Activated T-helper 1 cell treated with anti-CD3 and anti-CD28 coated beads, Interleukin-2, amount 50 U/mL, for 16 hours (primary cell): ENCODE measurements at places on chromosomes 5 and 9.

GRCh38 chr9:26262421-26263107, 584.3 kb upstream of the TUSC1 start:
- no peak for DNase-seq

DNA sequence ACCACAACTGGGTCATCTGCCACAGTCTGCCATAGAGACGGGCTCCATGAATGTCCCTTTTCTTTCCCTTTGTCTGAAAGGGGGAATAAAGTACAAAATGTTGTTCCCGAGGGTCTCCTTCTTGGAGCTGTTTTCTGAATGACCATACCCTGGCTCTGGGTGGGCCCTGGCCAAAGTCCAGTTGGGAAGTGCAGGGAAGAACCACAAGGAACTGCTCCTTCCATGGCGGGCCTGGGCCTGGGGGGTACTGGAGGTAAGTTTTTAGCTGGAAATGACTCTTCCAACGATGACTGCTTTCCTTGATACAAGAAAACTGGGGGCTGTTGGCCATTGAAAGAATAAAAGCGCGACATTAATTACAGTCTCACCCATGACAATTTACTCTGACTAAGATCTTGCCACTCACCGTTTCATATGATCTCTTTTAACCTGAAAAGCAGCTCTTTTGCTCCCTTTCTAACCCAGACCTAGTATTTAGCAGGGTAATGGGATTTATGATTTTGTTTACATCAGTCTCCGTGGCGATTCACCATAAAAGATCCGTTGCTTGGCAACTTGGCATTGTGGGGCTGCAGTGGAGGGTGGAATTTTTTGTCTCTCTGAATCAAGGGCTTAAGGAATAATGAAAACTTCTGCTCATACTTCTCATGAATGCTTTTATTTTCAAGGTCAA, 89.2 kb upstream of the PTCH1 start:
- no peak for DNase-seq

- DNase-seq, result no peak
Measured at GRCh38 chr5:58544195-58544594, 38.7 kb upstream of the RAB3C start.

GRCh38 chr9:99296291-99296951, 74.3 kb downstream of the SEC61B start:
- no peak for DNase-seq

DNA sequence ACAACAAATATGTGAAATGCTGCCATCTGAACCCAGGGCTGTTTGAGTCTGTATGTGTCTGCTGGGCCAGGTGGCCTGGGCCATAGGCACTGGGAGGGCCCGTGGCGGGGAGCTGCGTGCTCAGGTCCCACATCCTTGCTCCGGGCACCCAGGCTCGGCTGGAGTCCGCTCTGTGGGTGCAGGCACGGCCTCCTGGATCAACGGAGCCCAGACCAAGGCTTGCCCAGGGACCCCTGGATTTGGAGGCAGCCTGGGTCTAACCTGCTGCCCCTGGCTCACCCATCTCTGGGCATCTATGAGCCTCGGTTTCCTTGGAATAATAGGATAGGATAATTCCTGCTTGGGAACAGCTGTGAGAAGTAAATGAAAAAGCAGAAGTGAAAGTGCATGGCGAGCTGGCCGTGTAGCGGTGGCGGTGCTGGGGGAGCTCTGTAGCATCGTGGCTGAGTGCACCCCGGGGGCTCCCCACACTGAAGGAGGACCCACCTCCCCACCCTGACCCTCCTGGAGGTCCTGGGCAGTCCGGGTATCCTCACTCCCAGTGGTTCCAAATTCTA, 1.2 kb downstream of the CDHR2 start:
- no peak for DNase-seq
